Urothelium cell line (cell line): ENCODE measurements at places on chromosomes 5 and 9.
A peak's percentile ranks its signal among the peaks of the same experiment; 100 is the strongest.

- no peak for DNase-seq
Measured at GRCh38 chr9:93181672-93182435, 2.1 kb upstream of the WNK2 start.

- no peak for DNase-seq
Measured at GRCh38 chr5:106140101-106140500, 1530.6 kb downstream of the EFNA5 start.

DNA sequence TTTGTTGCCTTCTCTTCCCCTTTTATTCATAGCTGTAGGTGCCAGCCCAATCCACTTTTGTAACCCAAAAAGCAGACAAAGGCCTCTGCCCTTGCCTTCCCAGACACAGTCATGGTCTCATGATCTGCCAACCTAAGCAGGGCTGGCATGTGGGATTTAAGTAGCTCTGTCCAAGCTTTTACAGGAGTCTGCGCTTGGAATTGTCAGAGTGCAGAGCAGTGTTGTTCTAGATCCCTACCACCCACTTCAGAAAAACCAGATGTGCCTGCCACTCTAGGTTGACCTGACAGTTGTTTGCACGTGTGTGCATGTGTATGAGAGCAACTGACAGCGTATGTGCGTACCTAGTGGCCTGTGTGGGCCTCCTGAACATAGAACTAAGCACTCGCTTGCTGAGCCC lies 87.8 kb upstream of the SPRY4 start:
- DNase-seq = no peak

GRCh38 chr5:66860199-66860975 lies 264.2 kb downstream of the MAST4 start:
- no peak for DNase-seq

DNA sequence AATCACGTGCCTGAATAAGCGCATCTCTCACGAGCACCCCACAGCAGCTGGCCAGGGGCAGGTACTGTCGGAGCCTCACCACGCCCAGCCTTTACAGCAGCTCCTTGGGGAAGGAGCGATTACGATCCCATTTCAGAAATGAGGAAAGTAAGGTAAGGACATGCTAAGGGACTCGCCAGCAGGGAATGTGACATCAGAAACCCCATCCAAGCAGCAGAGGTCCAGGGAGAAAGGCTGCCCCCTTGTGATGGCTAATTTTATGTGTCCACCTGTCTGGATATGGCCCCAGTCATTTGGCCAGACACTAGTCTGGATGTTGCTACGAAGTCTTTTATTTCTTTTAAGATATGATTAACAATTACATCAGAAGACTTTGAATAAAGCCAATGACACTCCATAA lies 77.3 kb downstream of the UBE2QL1 start:
- DNase-seq = peak; percentile 62

DNA sequence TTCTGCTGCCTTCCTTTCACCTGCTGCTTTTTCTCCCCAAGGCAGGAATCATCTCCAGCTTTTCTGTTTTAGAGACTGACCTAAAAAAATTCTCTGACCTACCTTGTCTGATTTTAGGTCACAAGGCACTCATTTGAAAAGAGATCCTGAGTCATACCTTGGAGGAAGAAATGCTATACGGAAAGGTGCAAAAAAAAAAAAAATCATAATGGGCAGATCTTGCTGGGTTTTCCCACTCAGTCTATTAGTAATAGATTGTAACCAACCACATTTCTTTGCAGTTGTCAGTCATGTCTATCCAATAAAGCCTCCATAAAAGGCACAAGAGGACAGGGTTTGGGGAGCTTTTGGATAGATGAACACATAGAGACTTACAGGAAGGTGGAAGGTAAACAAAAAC lies 70.0 kb downstream of the MTREX start:
- no peak for DNase-seq

- DNase-seq = no peak
Measured at GRCh38 chr5:131289738-131290137, 25.9 kb downstream of the CDC42SE2 start.

GRCh38 chr5:74063821-74064220 lies 437.8 kb downstream of the ARHGEF28 start:
- DNase-seq = peak; percentile 63
